ENCODE measurements at places on chromosomes 5 and 9. TPM values are rescaled to one million over a fixed set of nuclear protein-coding genes. Genes with fewer than 3 reads are reported as not detected.

Gene STPG3
- not detected for total RNA-seq

- DNase-seq: no peak
Measured at GRCh38 chr5:169702693-169703481, 65.8 kb downstream of the DOCK2 start.

Gene PCDHGA11
- 0.20 TPM for total RNA-seq

GRCh38 chr9:137143459-137143858, 4.5 kb downstream of the GRIN1 start:
- DNase-seq: no peak

DNA sequence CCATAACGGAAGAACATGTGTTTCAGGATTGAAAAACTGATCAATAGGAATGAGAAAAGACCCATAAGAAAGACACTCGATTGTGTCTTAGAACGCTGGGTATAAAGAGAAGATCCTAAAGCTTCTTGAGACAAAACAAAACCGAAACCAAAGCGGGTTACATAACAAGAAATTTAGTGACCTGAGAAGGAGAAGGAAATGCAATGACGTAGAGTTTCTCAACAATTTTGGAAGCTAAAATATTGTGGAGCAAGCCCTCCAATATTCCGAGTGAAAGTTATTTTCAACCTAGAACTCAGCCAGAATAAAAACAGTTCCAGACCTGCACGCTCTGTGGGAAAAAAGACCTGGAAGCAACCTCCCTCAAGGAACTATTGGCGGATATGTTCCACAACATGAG, 81.9 kb upstream of the FREM1 start:
- peak; percentile 55 for DNase-seq

- DNase-seq: no peak
Measured at GRCh38 chr5:39264528-39264927, 45.2 kb upstream of the FYB1 start.

- no peak for DNase-seq
Measured at GRCh38 chr5:142290577-142291299, 34.1 kb downstream of the SPRY4 start.

GRCh38 chr5:110250755-110251154, 475.7 kb downstream of the TMEM232 start:
- no peak for DNase-seq

GRCh38 chr5:159448841-159449407, 118.6 kb upstream of the IL12B start:
- no peak for DNase-seq

- peak; percentile 47 for DNase-seq
Measured at GRCh38 chr5:1737790-1738405, 61.7 kb downstream of the MRPL36 start.

DNA sequence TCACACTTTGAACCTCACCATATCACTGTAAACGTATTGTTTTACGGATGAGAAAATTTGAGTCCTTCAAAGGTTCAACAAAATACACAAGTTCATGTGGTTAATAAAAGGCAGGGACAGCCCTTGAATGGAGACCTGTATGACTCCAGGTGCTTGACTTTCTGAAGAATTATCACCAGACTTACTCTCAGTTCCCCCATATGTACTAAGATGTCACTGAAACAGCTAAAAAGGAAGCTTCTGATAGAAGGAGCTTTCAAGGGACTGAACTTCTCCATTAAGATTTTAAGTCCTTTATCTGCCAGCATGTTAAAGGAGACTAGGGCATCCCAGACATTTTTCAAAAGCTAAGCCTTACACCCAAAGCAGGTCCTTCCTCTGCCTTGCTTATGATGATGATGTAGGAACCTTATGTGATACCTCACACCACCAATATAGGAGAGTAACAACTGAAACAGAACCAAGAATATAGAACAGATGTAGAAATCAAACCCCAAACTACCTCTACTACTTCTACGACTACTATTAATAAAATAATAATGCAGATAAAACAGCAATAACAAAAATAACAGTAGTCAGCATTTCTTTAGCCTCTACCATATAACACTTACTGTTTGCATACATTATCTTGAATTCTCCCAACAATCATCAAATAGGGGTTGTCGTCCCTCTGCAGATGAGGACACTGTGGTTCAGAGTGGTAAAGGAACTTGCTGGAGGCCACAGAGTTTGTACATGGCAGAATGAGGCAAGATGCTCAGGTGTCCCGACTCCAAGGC, 273.9 kb downstream of the ELAVL2 start:
- no peak for DNase-seq

GRCh38 chr5:141889282-141889871, 11.2 kb upstream of the PCDH1 start:
- DNase-seq: no peak

Gene STX17
- total RNA-seq: 52.2 TPM

DNA sequence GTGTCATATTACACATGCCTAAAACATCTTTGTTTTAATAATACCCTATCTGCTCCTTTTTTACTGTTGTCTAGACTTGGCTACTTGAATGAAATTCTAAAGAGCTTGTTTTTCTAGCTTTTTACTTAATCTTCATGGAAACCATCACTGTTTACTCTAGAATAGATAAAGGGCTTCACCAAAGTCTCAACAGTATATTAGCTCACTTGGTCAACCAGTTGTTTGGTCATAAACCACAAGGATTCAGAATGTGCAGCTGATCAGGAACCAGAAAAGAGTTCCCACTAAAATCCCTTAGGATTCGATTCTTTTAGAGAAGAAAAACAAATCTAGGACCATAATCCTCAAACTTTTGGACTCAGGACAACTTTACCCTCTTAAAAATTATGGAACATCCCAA, 38.0 kb downstream of the CDO1 start:
- no peak for DNase-seq

DNA sequence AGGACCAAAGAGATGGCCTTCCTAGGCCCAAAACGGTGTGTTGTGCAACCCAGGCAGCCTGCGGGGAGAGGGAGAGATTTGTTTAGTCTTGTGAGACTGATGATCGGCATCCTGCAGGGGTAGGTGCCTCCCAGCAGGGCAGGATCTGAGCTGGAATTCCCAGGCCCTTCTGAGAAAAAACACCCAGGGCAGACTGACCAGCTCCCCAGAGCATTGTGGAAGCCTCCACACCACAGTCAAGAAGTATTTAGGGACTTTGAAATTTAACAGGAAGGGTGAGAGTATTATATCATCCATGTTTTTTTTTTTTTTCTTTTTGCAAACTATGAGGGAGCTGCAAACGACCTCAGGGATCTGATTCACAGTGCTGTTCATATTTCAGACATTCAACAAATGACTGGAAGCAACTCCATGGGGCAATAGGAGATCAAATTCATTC, 104.5 kb upstream of the LHFPL2 start:
- no peak for DNase-seq

- no peak for DNase-seq
Measured at GRCh38 chr5:179901462-179901861, 6.2 kb downstream of the TBC1D9B start.

GRCh38 chr5:157024208-157024959, 34.5 kb downstream of the HAVCR1 start:
- DNase-seq: no peak

Gene WDR38
- total RNA-seq: not detected

Gene AIF1L
- not detected for total RNA-seq

GRCh38 chr5:81209386-81209785, 23.7 kb upstream of the CKMT2 start:
- DNase-seq: no peak

Gene HSPB3
- total RNA-seq: not detected

DNA sequence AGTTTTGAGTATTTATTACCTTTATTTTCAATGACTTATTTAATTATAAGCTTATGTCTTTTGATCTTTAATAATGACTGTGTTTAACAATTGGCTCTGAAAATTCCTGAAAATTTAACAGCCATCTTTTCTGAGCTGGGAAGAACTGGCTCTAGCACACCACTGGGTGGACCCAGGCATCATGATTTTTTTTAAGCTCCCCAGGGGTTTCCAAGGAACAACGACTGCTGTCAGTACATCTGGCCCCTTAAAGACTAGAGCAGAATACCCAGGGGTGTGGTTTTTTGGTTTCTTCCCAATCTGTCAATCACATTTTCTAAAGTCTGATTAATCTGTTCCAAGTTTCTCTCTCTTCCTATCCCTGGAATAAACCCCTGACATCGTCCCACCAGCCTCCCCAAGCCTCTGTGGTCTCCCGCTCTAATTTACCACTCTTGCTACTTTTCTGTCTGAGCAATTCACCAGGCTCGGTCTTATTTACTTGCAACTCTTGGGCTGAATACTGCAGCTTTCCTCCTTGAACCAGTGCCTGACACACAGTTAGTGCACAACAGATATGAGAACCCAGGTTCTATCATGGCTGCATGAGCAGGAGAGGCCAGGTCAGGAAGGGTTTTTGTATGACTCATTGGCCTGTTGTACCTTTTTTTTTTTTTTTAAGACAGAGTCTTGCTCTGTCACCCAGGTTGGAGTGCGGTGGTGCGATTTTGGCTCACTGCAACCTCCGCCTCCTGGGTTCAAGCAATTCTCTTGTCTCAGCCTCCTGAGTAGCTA, 321.9 kb downstream of the ZSWIM6 start:
- no peak for DNase-seq

DNA sequence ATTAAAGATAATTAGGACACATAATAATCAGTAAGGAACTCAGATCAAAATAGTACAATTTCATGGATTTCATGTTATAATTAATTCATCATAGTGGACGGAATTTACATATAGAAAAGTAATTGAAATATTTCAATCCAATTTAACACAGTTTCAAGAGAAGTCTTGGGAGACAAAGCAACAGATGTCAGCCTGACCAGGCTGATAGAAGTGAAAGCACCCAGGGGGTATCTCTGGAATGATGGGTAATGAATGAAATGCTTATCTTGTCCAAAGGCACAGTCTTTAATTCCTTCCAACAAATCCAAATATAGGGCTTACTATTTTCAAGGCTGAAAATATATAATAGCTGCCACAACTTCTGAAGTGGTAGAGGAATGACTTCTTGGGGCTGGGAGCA, 629.3 kb upstream of the RGMB start:
- DNase-seq: no peak

- DNase-seq: peak; percentile 38
Measured at GRCh38 chr5:180605554-180606214, 14.4 kb upstream of the SCGB3A1 start.

- no peak for DNase-seq
Measured at GRCh38 chr9:83355729-83356151, 182.5 kb downstream of the FRMD3 start.

DNA sequence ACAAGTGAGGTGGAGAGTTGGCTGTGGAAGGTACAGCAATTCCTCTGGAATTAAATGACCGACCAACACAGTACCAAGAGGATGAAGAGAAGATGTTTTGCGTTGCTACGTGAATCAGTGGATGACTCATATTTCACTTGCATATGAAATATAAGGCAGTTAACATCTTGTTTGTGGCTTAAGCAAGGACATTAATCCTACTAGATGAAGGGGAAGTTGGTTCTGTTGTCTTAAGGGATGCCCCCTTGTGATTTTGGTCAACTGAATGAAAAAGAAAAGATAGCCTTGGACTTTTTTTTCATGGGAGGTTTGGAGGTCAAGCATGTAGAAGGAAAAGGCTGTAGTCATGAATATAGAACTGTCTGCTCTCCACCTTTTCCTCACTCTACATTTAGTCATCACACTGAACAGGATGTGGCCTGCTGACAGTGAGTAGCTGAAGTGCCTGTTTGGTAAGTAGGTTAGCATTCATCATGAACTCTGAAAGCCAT, 33.9 kb downstream of the VLDLR start:
- DNase-seq: peak; percentile 49

Gene IFNA8
- not detected for total RNA-seq

Gene DEPDC1B
- total RNA-seq: 0.70 TPM

Gene COL23A1
- 0.17 TPM for total RNA-seq

DNA sequence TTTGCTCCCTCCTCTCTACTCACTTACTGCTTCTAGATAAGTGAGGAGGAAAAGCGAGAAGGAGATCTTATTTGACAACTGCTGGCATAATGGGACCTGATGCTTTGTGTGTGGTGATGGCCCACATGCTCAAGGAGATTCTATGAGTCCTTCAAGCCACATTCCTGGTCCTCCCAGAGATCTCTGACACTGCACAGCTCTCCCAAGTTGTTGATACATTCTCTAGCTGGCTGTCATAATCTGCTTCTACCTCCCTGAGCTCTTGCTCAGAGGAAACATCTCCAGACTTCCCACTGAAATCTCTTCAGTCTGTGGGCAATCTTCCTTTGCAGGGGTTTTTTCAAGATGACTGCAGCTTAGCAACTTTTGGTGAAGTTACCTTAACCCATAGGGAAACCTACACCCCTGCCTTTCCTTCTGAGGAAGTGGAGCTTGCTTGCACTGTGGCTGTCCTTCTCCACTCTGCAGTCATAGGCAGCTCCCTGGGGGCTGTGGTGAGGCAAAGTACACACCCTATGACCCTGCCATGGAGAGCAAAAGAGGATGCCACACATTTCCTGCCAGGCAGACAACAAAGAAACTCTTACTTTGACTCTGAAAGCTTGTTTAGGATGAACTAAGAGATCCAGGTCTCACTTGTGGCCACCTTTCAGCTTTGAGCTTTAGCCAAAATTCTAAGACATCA, 163.8 kb downstream of the TMEM38B start:
- no peak for DNase-seq

Gene NFIB
- total RNA-seq: not detected

GRCh38 chr9:77040340-77040739, 20.9 kb downstream of the FOXB2 start:
- no peak for DNase-seq

- DNase-seq: no peak
Measured at GRCh38 chr9:70962761-70963440, 158.5 kb downstream of the TRPM3 start.

DNA sequence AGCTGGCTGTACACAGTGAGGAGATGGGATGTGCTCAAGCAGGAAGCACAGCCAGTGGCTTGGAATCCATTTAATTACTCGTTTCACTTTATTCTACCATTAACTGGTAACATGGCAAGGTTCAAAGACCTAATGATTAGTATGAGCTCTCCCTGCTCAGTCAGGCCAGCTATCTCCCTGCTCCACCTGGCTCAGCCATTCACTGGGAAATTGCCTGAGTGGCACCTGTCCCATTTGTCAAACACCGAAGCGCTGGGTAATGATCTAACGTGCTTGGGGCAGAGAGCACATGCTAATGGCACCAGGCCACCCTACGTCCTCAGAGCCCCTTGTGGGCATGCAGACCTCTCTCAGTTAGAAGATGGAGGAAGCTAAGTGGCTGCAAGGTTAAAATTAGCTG, 162.2 kb downstream of the TTLL11 start:
- no peak for DNase-seq

Gene SLC6A3
- not detected for total RNA-seq

- no peak for DNase-seq
Measured at GRCh38 chr9:116238225-116238624, 84.6 kb downstream of the PAPPA start.

GRCh38 chr5:100755435-100755834, 147.6 kb downstream of the ST8SIA4 start:
- DNase-seq: no peak

DNA sequence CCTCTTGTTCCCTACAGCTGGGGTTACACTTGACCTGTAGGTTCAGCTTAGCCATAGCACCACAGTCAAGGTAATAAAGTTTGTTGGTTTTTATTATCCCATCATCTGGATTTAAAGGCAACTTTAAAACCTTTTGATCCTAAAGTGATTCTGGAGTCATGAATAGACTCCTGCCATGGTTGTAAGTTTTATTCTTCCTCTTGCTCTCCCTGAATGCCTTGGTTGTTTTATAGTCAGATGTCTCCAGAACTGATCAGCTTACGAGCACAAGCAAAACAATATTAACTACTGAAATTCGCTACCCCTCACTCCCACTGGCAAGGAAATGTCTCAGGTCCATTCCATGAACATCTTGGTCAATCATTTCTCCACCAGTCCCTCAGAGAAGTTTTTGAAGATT, 1328.6 kb downstream of the PTPRD start:
- DNase-seq: no peak

All from CD4-positive, alpha-beta memory T cell (primary cell).